Neural crest cell (in vitro differentiated cells): ENCODE measurements at places on chromosomes 12 and 14.
A peak's percentile ranks its signal among the peaks of the same experiment; 100 is the strongest.

GRCh38 chr14:82055515-82056115 lies 522.0 kb upstream of the SEL1L start:
- no peak for DNase-seq

DNA sequence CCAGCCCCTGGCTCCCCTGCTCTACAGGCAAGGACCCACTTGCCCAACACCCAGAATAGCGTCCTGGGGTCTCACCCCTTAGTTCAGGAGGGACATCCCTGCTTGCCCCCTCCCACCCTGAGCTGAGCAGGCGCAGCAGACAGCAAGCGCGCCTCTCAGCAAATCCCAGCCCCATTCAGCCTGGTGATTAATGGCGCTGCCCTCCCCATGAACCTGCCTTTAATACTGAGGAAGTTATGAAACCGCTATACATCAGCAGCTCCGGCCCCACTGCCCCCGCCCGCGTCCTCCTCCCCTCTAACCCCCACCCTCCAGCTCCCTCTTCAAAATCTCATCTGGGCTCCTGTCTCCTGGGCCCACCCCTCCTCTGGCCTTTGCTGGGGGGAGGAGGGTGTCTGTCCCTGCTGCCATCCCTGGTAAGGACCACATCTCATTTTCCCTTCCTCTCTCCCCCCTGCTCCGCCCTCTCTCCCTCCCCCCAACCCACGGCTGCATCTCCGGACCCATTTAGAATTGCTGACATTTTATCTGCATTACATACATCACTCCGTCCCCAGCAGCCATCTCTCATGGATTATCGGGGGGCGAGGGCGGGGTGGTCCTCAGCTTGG lies 7.1 kb upstream of the SMUG1 start:
- DNase-seq, result no peak

- peak; percentile 57 for DNase-seq
Observed at GRCh38 chr12:132904718-132905328, 17.4 kb upstream of the CHFR start.

- no peak for DNase-seq
Observed at GRCh38 chr14:51610771-51611170, 40.9 kb upstream of the FRMD6 start.

GRCh38 chr12:45518291-45519235 lies 210.9 kb upstream of the ARID2 start:
- DNase-seq, result no peak

- peak; percentile 30 for DNase-seq
Observed at GRCh38 chr12:56839915-56840325, 76.8 kb downstream of the HSD17B6 start.

GRCh38 chr12:54935235-54935951 lies 49.2 kb downstream of the TESPA1 start:
- DNase-seq, result no peak

DNA sequence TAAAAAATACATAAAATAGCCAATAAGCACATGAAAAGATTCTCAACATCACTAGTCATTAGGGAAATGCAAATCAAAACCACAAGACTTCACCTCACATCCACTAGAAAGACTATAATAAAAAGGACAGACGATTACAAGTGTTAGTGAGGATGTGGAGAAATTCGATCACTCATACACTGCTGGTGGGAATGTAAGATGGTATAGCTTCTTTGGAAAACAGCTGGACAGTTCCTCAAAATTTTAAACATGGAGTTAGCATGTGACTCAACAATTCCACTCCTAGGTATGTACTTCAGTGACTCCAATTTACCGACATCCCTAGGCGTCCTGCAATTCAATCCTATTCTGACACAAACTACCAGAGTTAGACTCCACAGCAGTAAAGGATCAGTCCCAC lies 13.7 kb downstream of the TRIM9 start:
- DNase-seq, result no peak

GRCh38 chr14:75311356-75311755 lies 32.7 kb downstream of the FOS start:
- no peak for DNase-seq

DNA sequence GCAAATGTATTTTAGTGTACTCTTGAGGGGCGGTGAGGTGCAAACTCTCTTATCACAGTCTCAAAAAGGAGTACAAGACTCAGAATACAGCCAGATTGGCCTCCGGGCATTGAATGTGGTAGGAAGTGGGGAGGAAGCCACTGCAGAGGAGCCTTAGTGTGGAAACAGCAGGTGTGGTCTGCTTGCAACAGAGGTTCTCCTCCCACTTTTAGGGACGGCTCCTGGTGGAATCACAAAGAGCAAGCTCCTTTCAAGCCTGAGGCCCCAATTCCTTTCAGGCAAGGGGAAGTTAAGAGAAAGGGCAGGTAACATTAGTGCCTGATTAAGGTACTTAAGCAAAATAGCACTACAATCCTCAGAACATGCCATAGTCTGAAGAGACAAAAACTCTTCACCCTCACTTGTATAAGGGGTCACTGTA lies 23.7 kb upstream of the SLC2A3 start:
- no peak for DNase-seq

DNA sequence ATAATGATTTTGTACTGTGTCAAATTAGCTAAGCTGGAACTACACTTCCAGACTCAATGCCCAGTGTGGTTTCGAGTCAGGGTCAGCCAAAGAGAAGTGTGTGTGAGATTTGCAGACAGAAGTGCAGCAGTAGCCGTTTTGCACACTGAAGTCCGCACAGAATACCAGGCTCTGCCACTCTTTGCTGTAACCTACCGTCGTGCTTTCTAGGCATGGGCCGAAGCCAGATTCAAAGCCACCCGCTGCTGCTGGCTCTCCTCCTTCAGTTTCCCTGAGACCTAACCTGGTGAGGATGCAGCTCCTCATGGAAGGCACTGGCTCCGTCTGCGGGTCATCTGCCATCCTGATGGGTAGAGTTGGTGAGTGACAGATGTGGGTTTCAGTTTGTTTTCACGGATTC lies 48.8 kb downstream of the LRTM2 start:
- DNase-seq, result no peak

GRCh38 chr14:102900631-102901571 lies 21.6 kb upstream of the AMN start:
- DNase-seq, result no peak

DNA sequence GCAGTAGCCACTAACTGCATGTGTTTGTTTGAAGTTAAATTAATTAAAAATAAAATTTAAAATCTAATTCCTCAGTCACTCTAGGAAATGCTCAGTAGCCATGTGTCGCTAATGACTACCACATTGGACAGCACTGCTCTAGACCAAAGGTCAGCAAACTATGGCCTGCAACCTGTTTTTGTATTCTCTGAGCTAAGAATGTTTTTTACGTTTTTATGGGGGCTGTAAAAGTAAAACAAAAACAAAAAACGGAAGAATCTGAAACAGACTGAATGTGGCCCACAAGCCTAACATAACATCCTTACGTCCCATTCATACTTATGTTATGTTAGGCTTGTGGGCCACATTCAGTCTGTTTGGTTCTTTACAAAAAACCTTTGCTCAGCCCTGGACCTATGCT lies 57.8 kb downstream of the LIN52 start:
- no peak for DNase-seq

- DNase-seq, result peak; percentile 37
Observed at GRCh38 chr12:26195641-26196420, 458 bp downstream of the SSPN start.

DNA sequence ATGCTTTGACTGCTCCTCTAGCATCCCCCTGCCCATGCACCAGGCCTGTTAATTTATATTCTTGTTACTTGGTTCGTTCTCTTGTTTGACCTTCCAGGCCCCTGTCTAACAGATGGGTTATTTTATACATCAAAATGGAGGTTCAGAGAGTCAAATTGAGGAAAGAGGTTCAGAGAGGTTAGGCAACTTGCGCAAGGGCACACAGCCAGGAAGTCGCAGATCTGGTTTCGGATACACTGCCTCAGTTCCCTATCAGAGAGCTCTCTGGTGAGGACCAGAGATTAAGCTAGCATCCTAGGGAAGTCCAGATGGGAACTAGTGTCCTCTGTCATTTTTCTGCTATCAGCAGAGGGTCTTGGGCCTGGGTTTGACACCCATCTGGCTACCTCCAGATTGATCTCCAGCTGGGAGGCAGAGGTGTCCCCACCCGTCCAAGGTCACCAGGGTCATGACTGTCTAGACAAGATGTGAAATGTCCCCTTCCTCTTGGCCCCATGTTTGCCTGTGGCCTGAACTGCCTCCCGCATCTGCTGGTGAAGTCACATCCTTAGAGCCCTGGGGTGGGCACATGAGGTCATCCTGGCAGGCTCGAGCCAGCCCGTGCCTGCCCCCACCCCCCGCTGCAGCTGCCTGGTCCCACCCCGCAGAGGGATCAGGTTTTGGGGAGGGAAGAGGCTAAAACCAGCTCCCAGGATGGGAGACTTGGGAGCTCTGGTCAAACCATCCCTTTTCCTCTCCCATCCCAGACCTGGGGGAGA lies 84.3 kb upstream of the NCOR2 start:
- DNase-seq, result no peak

GRCh38 chr14:67749341-67750084 lies 47.8 kb downstream of the RDH12 start:
- no peak for DNase-seq

DNA sequence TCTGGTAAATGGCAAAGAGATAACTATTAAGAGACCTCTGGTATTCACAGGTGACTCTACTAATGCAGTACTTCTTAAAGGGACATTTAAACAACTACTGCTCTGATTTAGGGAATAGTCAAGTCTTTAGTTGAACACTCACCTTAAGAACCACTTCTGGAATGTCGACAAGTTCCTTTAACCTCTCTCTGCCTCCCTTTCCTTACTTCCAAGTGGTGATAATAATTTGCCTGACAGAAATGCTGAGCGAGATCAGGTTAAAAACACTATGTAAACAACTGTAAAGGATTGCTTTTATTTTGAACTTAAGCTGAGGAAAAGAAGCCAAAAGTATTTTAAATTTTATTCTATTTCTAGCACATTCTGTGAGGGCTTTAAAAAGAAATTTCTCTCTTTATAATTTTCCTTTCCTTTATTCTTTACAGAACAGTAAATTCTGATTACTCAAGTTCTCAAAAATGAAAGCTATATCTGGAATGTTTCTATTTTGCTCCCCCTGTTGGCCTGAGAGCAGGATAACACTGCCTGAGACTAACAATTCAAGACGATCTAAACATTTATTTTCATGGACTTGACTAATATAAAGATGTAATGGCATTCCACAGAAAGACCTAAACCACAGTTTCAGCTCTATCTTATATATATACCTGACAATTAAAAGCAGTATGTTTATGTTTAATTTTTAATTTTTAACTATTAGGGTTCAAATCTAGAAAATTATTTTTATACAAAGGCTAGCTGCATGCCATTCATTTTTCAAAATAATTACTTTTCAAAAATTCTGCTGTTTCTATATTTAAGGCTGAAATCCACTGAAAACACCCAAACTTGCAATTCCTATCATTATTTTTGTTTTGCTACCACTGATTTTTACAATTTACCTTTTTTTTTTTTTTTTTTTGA lies 29.2 kb downstream of the ZCCHC8 start:
- no peak for DNase-seq

DNA sequence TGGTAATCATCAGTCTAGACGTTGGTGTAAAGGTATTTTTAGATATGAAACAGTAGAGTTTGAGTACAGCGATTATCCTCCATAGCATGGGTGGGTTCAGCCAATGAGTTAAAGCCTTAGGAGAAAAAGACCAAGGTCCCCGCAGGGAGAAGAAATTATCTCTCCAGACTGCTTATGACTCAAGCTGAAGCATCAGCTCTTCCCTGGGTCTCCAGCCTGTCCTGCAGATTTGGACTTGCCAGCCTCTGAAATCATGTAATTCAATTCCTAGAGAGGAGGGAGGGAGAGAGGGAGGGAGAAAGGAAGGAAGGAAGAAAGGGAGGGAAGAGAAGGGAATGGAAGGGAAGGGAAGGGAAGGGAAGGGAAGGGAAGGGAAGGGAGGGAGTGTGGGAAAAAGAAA lies 12.0 kb upstream of the DTX1 start:
- no peak for DNase-seq

GRCh38 chr14:100777818-100778525 lies 47.9 kb upstream of the MEG3 start:
- DNase-seq, result no peak

DNA sequence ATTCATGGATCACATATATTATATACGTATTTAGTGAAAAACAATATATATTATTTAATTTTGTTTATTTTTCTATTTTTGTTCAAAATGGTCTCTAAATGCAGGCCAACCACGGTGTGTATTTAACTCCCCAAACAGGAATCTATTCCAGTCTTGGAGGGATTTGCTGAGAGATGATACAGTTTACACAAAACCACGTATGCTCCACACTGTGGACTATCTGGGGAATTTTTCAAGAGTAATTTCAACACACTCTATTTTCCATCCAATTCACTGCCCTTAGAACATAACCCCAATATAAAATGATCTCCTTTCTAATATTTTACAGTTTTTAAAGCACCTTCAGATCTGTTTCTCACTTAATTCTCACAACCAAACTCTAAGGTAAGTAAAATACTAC lies 15.3 kb downstream of the EML1 start:
- DNase-seq, result no peak

GRCh38 chr12:104676636-104677035 lies 219.9 kb downstream of the CHST11 start:
- no peak for DNase-seq

DNA sequence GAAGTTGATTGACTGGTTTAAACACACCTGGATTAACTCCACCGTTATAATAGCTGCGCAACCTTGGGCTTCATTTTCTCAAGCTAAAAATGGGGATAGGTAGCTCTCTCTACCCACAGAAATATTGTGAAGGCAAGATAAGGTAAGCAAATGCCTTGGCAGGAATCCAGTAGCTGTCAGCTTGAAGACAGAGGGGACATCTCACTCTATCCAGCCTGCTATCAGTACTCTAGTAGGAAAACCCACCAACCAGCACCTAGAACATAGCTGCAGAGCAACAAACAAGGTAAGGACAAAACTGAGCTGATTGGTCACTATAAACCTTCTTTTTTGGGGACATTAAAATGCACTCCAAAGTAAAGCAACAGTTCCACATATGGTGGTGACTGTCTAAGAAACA lies 7.7 kb downstream of the CSRP2 start:
- no peak for DNase-seq

GRCh38 chr12:65584016-65584415 lies 240.3 kb upstream of the HMGA2 start:
- no peak for DNase-seq

- no peak for DNase-seq
Observed at GRCh38 chr14:35020713-35021112, 25.4 kb upstream of the FAM177A1 start.
